ENCODE measurements at places on chromosomes 5 and 9.

GRCh38 chr5:431001-431710 is 11.8 kb upstream of the EXOC3 start:
- no peak for DNase-seq

DNA sequence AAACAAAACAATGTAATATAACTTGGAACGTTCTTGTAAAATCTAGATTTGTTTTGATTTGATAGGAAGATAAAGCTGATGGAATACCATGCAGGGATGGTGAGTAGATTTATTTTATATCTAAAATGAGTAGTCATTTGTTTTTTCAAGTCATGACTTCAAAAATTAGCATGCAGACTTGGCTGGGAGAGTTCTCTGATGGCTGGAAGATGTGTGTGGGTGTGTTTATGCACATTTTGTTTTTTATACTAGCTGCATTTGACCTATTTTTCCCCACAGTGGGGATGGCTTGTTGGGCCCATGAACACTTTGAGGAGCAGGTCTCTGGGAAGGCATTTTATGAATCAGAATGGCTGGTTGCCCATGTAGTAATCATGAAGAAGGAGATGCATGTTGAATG is 109.2 kb downstream of the MTRR start:
- no peak for DNase-seq

DNA sequence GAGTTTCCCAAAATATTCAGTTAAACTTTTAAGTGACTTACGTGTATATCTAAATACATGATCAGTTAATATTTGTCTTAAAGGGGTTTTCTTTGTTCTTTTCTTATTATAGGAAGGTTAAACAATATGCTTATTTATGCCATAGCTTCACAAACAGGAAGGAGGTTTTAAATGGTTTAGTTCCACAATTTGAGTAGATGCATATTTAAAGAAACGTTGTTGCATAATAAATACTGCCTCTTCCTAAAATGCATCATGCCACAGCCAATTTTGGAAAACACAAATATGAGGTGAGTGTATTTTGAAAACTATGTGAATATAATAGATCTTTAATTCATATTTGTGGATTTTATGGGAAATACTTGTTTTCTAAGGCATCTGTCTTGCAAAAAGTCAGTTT is 2.5 kb upstream of the ADRB2 start:
- DNase-seq: no peak

DNA sequence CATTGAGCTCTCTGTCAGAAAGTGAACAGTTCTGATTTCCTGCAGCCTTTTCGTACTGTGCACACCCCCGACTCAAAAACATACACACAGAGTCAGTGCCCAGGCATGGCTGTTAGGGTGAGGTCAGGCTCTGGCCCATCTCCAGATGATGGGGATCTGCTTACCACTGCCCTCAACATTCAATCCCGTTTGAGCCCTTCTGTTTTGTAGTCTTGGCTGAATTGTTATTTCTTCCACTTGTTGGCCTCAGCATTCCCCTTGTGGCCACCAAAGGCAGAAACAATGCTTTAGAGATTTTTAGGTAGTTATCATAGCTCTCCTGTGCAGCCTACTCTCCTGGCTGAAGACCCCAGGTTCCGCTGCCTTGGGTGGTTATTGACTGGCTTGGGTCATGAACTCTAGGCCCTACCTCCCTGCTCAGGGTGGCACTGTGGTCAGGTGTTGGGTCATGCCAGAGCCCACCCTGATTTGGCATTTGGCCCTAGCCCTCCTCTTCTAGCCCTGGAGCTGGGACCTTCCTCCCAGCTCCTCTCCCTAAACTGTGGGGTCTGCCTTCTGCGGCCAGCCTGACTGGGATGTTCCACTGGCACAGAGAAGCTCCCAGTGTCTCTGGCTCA is 7.8 kb upstream of the MYOZ3 start:
- DNase-seq: no peak
